ENCODE measurements at places on chromosomes 1 and 21.
A peak's percentile ranks its signal among the peaks of the same experiment; 100 is the strongest.

DNA sequence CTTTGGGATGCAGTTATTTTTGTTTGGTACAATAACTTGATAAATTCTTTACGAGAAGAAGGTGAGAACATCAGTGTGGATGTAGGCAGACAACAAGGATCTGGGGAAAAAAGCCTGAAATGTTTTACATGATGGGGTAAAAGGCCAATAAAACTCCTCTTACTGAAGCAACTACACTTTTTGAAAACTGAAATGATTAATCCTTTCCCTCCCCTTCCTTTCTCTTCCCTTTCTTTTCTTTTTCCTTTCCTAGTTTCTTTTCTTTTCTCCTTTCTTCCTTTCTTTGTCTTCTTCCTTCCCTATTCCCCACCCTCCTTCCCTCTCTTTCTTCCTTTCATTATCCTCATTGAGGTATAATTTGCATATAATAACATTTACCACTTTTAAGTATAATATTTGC, 24.6 kb downstream of the F5 start:
- no peak for DNase-seq

- no peak for DNase-seq
Observed at GRCh38 chr1:67894981-67895735, 61.9 kb upstream of the GNG12 start.

DNA sequence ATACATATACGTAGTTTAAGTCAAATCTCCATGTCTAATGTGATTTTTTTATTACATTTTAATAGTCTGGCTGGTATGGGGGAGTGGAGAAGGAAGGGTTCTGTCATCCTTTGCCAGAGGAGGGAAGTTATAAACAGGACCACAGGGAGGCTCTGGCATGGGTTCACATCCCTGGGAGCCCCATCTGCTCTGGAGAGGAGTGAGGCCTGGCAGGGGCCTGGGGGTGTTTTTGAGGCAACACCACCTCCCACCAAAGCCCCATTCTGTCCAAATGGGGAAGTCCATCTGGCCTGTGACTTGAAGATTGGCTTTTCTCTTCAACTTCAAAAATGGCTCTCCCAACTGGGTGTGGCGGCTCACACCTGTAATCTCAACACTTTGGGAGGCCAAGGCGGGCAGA, 15.8 kb downstream of the DISP3 start:
- DNase-seq, result peak; percentile 29

DNA sequence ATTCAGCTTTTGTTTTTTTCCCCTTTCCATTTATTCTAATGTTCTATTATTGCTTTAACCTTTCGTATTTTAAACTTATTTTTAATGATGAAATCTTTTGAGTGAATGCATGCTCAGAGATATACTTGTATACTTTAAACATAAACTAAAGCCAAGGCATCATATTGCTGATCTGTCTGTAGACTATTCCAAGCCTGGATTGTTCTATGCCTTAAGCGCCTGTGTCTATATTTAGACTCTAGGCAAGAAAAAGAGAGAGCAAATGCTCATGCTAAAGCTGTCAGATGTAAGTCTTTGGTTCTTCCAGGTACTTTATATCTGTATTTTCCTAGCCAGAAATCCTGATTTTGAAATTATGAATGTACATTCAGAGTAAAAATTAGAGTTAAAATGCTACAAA, 14.4 kb downstream of the SH3GLB1 start:
- no peak for DNase-seq

GRCh38 chr21:19048098-19048672, 644.6 kb upstream of the TMPRSS15 start:
- DNase-seq, result no peak

GRCh38 chr1:229756666-229757065, 130.6 kb downstream of the URB2 start:
- no peak for DNase-seq

DNA sequence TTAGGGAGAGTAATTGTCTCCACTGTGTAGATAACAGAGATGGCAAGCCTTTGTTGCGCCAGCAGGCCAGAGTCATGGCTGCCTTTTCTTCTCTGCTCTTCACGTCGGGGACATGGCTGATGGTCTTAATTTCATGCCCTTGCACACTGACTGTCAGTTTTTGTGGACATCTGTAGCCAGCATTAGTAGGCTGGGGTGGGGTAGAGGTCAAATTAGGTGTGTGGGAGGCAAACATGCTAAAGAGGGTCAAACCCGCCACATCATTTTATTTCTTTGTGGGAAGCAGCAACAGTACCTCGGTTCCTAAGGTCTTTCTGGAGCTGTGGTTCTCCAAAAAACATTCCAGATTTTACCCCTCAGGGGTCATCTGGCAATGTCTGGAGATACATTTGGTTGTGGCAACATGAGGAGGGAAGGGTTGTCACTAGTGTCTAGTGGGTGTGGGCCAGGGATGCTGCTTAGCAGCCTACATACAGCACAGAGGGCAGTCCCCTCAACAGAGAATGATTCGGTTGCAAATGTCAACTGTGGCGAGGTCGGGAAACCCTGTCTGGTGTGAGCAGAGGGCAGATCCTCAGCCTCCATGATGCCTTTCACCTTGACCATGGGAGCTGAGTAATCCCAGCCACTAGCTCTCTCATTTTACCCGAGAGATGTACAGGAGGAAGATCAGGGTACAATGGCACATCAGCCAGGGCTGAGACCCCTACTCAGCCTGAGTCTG, 14.7 kb downstream of the RUNX1 start:
- DNase-seq, result no peak

DNA sequence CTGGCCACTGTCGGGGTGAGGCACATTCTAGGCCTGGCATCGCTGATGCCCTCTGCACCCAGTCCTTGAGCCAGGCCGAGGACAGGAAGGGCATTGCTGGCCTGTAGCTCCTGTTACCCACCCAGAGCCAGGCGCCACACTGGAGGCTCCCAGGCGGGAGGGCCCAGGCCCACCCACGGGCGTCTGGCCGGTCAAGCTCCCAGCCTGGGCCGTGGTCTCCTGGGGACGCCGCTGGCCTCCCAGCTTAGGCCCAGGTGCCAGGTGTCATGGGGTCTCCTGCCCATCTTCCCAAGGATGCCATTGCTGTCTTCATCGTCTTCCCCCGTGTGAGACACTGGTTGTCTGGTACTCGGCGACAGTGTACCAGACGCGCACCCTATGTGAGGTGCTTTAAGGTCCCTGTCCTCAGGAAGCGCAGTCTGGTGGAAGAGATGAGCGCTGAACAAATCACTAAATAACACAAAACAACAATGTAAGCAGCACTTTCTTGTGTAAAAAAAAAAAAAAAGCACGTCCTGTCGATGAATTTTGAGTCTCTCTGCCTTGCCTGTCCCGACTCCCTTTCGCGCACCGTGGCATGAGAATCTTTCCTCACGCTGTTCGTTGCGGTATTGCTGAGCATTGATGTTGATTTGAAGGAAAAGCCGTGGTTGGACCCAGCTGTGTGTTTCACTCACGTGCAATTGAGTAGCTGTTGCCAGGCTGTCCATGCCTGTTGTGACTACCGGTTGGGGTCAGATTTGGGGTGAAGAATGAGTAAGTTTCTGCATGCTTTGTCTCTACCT, 27.0 kb upstream of the TRAPPC10 start:
- DNase-seq, result no peak

- no peak for DNase-seq
Observed at GRCh38 chr1:219931033-219931432, 2.7 kb upstream of the SLC30A10 start.

DNA sequence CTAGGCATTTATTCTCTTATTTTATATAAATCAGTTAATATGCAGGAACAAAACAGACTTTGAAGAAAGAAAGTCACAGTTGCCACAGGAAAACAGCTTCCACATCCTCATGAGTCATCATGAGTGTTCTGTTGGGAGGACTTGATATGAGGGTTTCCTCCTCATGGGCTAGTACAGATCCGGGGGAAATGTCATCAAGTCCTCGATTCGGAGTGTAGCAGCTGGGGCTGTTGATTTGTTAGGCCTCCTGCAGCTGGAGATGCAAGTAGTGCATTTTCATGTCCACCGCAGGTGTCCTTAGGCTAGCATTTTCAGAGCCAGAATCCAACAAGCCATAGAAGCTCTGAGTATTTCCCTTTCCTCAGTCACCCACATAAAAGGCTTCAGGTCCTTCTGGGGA, 36.7 kb downstream of the ADAM30 start:
- no peak for DNase-seq

- no peak for DNase-seq
Observed at GRCh38 chr1:111624382-111624781, 4.8 kb downstream of the RAP1A start.

DNA sequence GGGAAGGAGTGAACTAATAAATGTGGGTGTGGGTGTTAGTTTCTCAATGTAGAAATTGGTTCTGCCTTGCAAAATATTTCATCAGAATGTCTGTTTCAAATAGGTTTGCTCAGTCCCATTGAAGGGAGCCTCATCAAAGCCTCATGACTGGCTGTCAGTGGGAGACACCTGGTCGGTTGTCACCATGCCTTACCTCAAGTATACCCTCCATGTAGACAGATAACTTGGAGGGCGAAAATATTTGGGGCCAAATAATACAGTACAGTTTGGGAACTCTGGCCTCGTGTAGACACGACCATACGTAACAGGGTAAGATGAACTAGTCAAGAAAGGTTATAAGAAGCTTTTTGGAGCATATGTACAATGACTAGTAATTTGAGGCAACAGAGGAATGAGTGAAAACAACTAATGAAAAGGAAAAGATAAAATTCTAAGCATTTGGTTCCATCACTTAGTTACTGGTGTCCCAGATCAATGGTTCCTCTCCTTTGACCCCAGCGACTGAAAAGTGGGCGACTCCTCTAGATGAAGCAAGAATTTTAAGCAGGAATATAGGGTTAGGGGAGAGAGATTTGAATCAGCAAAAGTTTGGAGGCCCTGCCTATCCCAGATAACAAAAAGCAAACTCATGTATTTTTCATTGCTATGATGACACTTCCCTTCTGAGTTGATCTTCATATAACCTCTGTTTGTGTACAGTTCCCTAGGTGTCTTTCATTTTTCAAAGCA, 163.9 kb downstream of the LRRC40 start:
- no peak for DNase-seq

- DNase-seq, result no peak
Observed at GRCh38 chr1:167518331-167518700, at the start of gene CD247. Gene CD247 (minus strand): TSS chr1:167518529. CDS start chr1:167518465, 64 bp downstream.

DNA sequence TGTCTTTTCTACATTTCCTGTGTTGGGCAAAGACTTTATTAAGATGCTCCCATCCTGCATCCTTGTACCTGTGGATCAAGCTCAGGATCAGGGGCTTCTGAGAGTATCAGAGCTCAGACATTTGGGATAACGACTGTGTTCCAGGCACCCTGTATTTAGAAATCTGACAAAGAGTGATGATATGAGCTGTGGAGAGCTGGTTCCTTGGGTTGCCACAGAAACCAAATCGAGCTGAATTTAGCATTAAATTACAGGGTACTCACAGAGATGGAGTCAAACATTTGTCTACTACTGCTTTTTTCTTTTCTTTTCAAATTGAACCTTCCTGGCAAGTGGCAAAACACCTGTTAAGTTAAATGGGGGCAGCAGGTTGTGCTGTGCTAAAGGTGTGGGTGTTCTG, 110.6 kb downstream of the XCL2 start:
- no peak for DNase-seq

DNA sequence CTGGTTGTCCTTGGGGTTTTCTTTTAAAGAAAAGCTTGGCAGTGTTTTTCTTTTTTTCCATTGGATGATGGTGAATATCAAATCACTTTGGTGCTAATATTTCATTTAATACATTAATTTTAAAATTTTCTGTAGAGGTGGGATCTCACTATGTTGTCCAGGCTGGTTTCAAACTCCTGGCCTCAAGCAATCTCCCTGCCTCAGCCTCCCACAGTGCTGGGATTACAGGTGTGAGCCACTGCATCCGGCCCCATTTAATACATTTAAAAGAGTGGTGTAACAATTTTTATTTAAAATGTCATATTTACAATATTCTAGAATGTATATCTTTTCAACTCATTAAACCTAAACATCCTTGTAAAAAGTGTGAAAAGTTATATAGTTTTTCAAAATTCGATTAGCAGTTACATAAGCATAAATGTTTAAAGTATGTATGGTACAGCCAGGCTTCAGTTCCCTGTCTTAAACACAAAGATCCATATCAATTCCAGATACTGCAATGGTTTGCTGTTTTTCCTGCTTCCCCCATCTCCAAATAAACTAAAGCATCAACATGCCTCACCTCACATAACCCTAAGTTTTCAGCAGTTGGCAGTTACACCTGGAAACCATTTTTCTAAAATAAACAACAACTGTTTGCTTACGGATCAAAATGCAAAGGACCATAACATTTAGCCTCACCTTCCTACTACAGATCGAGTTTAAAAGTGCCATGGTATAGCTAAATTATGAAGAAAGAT, 8.9 kb upstream of the LGALS8 start:
- no peak for DNase-seq

DNA sequence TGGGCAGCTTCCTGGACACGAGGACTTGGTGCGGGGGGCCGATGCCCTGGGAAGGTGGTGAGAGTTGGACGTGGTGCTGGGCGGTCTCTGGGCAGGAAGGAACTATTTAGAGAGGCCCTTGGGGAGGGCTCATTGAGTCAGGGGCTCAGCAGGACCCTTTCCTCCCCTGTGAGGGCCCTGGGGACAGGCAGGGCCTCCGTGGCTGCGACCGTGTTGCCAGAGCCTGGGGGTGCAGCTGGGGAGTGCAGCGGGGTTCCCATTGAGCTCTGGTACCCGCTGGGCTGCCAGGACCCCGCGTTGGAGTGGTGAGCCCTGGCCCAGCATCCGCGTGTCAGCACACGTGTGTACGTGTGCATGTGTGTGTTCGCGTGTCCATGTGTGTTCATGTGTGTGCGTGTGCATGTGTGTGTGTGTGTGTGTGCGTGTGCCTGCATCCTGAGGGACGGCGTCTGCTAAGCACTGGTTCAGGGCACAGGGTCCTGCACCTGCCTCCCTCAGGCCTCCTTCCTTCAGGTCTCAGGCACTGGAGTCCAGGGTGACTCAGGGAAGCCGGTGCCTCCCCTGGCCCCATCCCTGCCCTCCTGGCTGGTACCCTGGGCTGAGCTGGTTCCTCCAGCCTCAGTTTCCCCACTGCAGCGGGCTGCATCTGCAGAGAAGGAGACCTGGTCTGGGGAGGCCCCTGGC, 10.7 kb downstream of the RNF223 start:
- no peak for DNase-seq

GRCh38 chr1:24955779-24956365, 25.8 kb upstream of the RUNX3 start:
- DNase-seq, result no peak

DNA sequence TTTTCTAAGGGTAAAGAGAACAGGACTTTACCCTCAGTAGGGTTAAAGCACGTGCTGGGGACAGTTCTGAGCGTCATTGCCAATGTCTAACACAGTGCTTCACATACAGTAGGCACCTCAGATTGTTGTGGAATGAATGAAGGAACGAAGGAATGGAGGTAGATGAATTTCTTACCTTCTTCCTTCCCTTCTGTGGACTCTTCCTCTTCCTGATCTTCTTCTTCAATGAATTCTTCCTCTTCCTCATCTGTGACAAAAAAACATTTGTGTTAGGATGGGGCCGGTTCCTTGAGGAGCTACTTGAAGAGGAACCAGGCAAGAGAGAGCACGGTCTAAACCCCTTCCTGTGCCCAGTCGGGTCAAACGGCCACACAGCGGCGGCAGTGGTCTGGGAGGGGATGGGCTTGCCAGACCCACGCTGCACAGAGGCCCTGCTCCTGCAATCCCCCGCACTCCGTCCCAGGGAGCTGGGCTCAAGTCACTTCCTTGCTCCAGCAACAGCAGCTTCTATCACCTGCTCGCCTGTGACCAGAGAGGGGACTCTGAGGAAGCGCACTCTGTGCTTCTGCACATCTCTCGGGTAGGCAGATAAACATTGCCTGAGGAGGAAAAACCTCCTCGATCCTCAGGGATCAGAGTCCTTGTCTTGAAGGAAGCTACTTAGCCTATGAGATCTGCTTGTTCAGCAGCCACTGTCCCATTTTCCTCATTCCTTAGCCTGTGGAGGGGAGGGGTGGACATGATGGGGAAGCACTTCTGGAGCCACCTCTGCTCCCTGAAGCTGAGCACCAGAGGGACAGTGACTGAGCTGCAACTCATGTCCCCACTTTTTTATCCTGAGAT, 8.0 kb upstream of the SLC30A2 start:
- no peak for DNase-seq

Measured in lower leg skin (tissue), 4 donors.